Pancreas (tissue), 10 donors: ENCODE measurements at places on chromosomes 5 and 9. TPM values are rescaled to one million over a fixed set of nuclear protein-coding genes. Genes with fewer than 3 reads are reported as not detected.

The IL17B gene
- total RNA-seq, result not detected

DNA sequence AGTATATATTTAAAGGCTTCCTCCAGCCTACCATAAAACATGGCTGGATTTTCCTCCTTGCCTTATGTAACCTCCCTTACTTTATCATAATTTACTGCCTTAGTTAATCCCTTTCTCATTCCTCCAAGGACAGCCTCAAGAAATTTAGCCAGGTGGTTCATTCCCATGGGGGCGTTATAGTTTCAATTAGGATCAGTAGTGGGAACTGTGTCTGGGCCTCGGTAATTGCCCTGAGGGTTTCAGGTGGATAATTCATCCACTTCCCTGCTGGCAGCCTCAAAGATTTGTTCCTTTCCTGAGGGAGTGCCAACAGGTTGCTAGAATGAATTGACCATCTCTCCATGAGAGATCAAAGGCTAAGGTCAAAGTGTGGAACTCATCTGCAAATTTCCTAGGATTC is 4.3 kb upstream of the GM2A start:
- no peak for DNase-seq

- DNase-seq, result no peak
Observed at GRCh38 chr9:37551888-37552287, 24.3 kb downstream of the FBXO10 start.

- no peak for DNase-seq
Observed at GRCh38 chr9:125413579-125413978, 152.0 kb downstream of the GAPVD1 start.

DNA sequence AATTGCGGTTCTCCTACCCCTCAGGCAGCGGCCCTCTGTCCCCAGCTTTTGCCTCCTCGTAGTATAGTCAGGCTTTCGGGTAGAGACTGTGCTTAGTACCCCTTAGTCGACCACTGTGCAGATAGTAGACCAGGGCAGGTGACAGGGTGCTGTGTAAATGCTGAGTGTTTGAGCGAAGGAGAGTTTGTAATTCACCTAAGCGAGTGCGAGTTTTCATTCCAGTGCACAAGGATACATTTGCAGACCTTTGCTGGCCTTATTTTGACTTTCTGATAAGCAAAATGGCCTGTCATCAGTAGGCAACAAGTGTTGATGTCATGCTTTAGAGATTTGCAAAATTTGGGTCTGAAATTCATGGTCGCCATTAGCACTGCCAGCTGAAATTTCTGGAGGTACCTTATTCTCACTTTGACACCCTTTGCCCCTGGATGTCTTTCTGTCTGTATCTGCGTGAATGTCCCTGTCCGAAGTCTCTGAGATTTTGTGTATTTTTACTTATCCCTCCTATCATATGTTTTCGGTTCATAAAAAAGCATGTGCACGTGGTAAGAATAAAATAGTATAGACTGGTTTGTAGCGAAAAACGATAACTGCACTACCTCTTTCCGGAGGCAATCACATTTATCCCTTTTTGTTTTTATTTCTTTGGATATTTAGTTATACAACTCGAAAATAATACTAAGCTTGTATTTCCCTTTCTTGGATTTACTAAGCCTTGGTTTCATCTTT is 1.9 kb downstream of the LMNB1 start:
- DNase-seq, result no peak

GRCh38 chr9:71710201-71710600 is 58.1 kb downstream of the CEMIP2 start:
- no peak for DNase-seq

GRCh38 chr9:72826996-72827949 is 125.6 kb downstream of the ALDH1A1 start:
- DNase-seq, result no peak
